NCI-H1105 treated with DMSO at 0.1 percent for 48 hours (cell line): ENCODE measurements at places on chromosomes 11 and 22.
A peak's percentile ranks its signal among the peaks of the same experiment; 100 is the strongest.

GRCh38 chr11:2510626-2511402 lies 66.0 kb downstream of the KCNQ1 start:
- no peak for DNase-seq

DNA sequence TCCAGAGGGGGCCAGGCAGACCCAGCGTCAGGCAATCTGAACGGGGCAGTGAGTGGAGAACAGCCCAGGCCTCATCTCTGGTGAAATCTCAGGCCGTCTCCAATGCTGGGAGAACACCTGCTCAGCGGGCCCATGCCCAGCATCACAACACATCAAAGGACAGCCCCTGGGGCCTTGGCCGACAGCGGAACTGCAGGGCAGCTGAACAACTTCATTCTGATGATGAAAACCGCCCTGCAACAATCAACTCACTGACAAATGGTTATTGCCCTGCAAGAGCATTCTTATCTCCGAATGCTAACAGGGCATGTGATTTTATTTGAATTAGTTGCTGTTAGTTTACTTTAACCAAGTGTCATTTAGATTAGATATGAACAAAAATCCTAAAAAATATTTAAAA lies 14.6 kb downstream of the CELSR1 start:
- DNase-seq: no peak

- DNase-seq: no peak
These were observed 423.7 kb upstream of the ANO5 start for GRCh38 chr11:21769188-21769587.

DNA sequence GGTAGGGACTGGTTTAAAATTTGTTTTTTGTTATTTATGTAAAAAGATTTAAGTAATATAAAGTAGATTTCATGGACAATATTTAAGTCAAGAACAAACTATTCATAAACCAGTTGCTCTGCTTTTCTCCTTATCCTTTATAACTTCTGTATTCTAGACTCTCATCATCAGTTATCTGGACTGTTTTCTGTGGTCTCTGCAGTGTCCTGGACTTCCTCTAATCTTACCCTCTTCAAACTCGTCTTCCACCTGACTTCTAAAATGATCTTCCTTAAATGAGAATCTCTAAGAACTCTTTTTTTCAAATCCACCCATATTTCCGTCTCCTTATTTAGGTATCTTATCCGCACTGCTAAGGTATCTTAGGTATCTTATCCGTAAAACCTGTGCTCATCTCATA lies 8.1 kb downstream of the RRM1 start:
- no peak for DNase-seq

DNA sequence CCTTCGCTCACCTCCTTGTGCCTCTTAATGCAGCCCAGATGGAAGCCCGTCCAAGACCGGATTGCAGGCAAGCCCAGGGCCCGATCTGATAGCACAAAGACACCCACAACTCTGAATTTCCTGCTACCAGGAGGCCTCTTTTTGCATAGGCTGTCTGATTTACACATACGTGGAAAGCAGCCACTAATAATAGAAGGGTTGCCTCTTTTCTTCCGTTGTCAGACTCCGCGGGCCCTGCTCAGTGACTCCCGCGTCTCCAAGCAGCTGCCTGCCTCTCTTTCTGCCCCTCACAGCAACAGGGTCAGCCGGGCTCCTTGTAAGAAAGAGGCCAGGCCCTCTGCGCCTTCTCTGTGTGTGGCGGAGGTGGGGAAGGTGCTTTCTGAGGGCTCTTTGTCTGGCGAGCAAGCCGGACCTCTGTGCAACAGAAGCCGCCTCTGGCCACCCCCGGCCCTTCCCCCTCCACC lies 26.7 kb downstream of the FLI1 start:
- DNase-seq: no peak

GRCh38 chr11:1998290-1998689 lies 648 bp upstream of the H19 start:
- no peak for DNase-seq

- peak; percentile 36 for DNase-seq
These were observed 141.4 kb downstream of the FBXO7 start for GRCh38 chr22:32615874-32616564.

GRCh38 chr22:33296941-33297340 lies 238.8 kb upstream of the SYN3 start:
- no peak for DNase-seq

GRCh38 chr11:102800767-102801166 lies 2.8 kb upstream of the MMP1 start:
- DNase-seq: no peak
